ENCODE measurements at places on chromosomes 6 and 20.

DNA sequence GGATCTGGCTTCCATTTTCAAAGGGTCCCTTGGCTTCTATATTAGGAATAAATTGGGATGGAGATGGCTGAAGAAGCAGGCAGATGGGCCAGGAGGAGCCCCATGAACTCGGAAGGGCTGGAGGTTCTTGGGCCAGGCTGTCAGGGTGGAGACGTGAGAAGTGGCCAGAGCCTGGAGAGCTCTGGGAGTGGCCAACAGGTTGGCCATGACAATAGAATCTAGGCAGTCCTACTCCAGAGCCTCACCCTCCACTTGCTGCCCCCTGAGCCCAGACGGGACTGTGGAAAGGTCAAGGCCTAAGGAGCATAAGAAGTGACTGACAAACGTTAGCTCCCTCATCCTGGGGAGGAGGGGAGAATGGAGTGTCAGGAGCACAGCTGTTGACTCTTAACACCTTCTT, 62.1 kb downstream of the STK35 start:
- no peak for DNase-seq

- no peak for DNase-seq
These were observed 248.5 kb downstream of the ATXN1 start for GRCh38 chr6:16512544-16513290.

DNA sequence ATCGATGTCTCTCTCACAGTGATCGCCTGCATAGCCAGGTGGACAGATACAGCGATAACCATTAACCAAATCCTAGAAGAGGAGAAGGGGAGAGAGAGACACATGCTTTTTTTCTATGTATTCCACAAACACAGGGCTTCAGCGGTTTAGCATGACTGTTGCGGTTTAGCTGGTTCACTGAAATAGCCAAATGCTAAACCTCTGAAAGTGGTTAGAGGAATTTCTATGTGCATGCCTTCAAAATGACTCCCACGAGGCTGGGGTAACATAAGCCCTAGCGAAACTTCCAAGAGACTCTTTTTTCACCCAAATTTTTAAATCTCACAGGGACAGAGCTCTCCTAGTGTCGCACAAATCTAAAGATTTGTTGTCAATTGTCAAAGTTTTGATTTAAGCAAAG, 25.1 kb downstream of the JAG1 start:
- no peak for DNase-seq

- DNase-seq: no peak
These were observed 97.9 kb upstream of the SNX9 start for GRCh38 chr6:157724960-157725741.

DNA sequence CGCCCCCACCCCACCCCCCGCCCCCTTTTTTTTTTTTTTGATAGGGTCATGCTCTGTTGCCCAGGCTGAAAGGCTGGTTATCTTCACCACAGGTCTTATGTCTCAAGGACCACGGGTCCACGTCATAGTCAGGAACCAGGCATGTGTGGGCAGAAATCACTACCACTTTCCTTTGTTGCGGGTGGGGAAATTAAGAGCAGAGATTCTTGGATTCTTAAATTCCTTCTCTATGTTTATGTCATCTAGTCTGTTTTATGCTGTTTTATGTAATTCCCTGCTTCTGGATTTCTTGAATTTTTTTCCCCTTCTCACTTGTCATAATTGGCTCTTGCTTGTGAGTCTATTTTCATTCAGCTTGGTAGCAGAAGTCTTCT, 25.8 kb upstream of the PLCG1 start:
- no peak for DNase-seq

DNA sequence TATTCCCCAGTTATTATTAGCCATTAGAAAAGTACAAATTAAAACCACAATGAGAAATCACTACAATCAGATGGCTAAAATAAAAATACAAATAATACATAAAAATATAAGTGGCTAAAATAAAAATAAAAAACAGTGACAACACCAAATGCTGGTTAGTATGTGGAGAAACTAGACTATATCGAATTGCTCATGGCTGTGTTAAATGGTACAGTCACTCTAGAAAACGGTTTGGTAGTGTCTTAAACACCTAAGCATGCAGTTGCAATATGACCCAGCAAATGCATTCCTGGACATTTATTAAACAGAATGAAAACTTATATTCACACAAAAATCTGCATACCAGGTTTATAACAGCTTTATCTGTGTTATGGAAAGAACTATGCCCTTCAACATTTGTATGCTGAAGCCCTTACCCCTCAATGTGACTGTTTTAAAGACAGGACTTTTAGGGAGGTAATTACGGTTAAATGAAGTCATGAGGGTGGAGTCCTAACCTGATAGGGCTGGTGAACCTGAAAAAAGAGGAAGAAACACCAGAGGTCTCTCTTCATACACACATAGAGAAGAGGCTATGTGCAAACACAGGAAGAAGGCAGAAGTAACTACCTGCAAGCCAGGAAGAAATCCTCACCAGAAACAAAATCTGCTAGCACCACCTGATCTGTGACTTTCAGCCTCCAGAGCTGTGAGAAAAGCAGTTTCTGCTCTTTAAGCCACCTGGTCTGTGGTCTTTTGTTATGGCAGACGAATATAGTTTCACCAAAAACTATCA, 84.9 kb downstream of the ASCC3 start:
- no peak for DNase-seq

- no peak for DNase-seq
These were observed 75.4 kb upstream of the LAMA2 start for GRCh38 chr6:128807577-128807976.

Measured in activated CD4-positive, alpha-beta T cell treated with anti-CD3 and anti-CD28 coated beads, Interleukin-2, amount 10 ng/mL, durations not matched to agents 7 days and 5 days (primary cell).